Upper lobe of right lung (tissue), 1 donor: ENCODE measurements at places on chromosomes 4 and X. TPM values are rescaled to one million over a fixed set of nuclear protein-coding genes. Genes with fewer than 3 reads are reported as not detected.

SMIM43 gene
- total RNA-seq, result not detected

ARMCX5 gene
- 9.4 TPM for total RNA-seq

GRCh38 chrX:38277802-38278201, 49.5 kb downstream of the RPGR start:
- DNase-seq, result no peak

GRCh38 chrX:45761920-45762319, 561.2 kb upstream of the DIPK2B start:
- DNase-seq, result no peak

DNA sequence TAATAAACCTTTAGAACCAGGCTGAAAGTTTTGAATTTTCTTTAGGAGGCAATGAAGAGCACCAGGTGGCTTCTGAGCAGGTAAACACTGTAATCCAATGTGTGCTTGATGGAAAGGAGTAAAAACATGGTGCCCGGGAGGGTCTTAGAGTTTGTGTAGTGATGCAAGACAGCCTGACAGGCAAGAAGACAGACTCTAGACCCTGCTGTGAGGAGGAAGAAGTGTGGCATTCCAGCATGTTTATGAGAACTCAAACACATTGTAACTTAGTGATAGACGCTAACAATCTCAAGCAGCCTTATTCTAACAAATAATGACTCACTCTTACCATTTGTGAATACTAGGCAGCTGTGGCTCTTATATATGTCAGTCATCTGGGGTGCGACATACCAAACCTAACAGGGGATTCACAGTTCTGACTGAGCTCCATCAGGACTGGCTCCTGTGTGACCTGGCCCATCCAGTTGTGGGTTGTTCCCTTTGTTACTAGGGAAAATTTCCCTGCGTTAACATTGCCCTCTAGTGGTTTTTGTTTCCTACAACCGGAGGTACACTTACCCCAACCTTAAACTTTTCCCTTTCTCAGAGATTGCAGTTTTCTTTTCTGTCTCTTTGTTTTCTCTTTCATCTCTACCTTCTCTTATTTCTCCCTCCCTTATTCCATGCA, 53.8 kb downstream of the VSIG4 start:
- DNase-seq, result no peak

- DNase-seq, result no peak
Observed at GRCh38 chr4:62394766-62395165, 1194.6 kb downstream of the ADGRL3 start.
